ENCODE measurements at places on chromosomes 2 and 18.

GRCh38 chr18:27188309-27188708, 3.2 kb upstream of the CHST9 start:
- DNase-seq, result no peak

DNA sequence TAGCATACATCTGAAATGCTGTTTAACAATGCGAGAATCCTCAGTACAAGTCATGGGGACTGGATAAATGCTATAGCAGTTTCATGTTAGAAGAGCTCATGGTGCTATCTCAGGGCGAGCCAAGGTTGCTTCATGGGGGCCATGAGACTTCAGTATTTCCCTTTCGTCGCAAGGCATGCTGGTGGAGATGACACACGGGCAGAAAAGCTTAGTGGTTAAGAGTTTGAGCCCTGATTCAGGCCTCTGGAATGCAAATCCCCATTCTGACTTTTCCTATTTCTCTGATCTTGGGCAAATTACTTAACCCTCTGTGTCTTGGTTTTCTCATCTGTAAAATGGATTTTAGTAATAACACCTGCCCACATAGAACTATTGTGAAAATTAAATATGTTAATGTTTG, 57.4 kb upstream of the EPHA4 start:
- DNase-seq, result peak; percentile 81

GRCh38 chr2:71700658-71701397, 247.5 kb downstream of the DYSF start:
- DNase-seq, result peak; percentile 65

GRCh38 chr2:8583400-8584173, 98.3 kb upstream of the ID2 start:
- DNase-seq, result peak; percentile 90

GRCh38 chr2:76867854-76868253, 654.3 kb downstream of the LRRTM4 start:
- peak; percentile 42 for DNase-seq

GRCh38 chr2:134513465-134513804, 205.4 kb downstream of the TMEM163 start:
- DNase-seq, result no peak

DNA sequence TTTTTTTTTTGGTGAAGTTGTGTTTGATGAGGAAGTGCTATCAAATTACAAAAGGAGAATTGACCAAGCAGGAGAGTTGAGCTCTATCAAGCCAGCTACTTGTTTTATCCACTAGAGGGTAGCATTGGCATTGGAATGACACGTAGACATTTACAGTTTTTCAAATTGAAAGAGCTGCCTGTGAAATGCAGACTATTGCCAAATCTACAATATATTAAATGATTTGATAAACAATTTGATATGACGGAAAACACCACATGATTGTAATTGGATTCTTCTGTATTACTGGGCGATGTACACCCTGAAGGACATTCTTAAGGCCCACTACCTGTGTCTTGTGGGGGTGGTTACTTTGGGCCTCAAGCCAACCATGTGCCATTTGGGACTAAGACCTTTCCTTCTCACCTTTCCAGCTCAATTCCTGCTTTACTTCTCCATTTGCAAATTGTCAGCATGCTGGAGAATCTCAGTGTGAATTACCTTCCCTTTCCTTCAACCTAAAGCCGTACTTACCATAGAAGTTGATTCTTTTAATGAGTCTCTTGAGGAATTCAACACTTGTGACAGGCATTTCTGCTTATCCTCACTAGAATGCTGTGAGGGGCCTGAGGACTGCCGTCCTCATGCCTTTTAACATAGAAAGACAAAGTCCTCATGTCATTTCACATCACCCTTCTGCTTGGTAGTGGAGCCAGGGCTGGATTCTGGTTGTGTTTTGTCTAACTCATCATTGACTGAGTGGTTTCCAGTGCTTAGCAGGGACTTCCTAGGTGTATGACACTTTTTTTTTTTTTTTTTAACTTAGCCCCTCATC, 134.8 kb upstream of the THUMPD2 start:
- DNase-seq, result peak; percentile 84

GRCh38 chr2:47083886-47084687, 71.0 kb downstream of the STPG4 start:
- DNase-seq, result no peak

DNA sequence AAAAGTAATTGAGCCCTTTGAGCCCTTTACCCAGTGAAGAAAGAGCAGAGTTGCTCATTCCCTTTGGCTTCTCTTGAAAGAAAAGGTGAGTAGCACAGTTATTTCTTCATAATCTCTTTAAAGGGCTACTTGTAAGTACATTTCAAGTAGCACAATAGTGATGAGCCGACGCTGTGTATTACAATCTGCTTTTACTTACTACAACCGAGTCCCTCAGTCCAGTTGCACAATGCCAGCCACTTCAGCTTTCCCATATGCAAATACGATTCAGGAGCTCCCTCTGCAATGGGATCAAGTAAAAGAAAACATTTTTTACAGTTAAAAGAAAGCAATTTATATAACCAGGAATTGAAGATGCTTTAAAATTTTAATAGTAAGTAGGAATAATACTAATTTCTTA, 868.5 kb downstream of the RNF144A start:
- no peak for DNase-seq

DNA sequence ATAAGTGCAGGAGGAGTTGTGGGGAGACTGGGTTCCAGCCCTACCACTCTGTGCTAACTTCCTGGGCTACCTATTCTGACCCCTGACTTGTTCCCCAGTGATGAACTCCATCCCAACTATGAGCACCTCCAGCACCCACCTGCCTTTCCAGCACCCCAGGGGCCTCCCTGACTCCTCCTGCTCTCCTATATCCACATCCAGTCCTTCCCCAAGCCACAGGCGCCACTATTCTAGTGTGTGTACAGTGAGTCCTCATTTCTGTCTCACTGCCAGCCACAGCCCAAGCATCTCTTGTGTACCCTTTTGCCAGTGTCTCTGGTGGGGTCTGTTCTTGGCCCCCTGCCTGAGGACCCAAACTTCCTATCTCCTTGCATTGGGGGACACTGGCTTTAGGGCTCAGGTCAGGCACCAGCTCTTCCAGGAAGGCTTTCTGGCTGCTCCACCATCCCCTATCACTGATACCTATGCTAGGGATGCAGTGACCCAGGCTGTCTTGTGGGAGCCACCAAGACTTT, 145.2 kb downstream of the INHBB start:
- DNase-seq, result no peak

DNA sequence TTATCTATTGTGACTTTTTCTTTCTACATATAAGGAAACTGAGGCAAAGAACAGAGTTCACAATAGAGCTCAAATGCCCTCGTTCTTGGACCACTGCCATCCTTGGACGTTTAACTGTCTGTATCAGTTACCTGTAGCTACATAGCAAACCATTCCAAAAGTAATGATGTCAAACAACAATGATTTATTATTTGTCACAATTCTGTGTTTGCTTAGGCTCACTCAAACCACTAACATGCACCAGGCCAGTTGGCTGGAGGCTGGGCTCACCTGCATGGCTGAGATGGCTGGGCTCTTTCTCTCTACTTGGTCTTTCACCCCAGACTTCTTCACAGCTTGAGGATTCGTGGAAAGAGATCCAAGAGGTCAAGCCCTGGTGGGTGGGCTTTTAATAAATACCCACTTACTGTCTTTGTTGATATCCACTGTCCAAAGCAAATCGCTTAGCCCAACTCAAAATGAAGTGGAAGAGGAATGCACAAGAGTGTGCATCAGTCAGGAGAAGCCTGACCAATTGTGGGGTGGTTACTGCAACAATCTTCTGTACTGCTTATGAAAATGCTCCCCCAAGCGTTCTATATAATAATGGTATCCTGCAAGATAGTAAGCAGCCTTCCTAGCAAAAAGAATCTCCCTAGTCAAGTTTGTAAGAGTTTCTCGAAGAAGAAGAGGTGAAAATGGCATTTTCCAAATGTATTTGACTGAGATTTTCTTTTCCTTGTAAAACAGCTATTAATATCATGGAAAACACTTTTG, 163.5 kb upstream of the NT5C1B start:
- DNase-seq, result no peak

- DNase-seq, result no peak
Observed at GRCh38 chr2:182496596-182496995, 69.8 kb upstream of the PDE1A start.

DNA sequence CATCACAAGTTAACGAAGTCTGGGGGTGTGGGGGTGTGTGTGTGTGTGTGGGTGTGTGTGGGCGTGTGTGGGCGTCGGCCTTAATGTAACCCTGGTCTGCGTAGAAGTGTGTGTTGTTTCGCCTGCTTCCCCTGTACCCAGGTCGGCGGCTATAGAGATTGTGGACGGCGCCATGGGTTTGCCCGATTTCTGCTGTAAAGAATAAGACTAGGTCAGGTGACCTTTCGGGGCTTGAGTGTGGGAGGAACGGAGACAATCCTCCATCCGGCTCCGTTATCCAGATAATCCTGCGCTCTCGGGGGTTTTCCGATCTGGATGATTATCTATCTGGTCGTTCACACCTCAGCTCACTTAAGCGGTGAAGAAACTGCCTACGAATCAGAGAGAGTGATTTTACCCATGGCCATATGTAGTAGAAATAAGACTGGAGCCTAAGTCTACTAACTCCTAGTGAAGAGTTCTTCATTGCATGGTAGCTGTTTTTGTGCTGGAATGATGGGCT, 543 bp downstream of the HADHB start:
- DNase-seq, result no peak

DNA sequence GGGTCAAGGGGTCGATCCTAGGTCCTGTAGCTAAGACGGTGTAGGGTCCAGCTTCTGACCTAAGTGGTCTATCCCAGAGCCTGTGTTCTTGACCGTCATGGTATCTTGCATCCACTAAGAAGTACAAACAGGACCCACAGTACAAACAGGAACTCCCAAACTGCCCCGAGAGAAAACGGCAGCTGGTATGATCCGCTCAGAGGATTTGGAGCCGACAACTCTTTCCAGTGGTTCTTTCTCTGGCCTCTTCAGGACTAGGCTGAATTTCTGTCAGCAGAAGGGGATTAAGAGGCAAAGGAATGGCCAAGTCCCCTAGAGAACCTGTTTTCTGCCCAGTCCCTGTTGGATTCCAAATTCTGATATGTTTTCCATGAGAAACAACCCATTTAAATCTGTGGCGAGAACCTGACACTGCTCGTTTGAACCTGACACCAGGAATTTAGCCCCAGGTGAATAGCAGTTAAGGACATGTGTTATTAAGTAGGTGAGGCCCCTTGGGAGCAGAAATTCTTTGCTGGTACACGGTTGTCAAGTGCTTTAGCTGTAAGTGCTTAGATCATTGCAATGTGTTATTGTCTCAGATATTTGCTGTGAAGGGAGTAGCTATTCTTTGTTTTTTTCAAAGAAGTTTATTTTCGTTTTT, 50.5 kb upstream of the TXNDC2 start:
- no peak for DNase-seq

- no peak for DNase-seq
Observed at GRCh38 chr18:11066038-11066437, 83.3 kb downstream of the PIEZO2 start.

DNA sequence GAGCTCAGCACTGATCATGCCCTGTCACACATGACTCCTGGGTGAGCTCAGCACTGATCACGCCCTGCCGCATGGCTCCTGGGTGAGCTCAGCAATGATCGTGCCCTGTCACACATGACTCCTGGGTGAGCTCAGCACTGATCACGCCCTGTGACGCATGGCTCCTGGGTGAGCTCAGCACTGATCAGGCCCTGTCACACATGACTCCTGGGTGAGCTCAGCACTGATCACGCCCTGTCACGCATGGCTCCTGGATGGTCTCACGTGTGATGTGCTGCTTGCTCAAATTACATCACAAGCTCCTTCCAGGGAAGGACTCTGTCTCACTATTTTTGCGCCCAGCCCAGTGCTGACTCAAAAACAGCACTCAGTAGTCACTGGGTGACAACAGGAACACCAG, 258.0 kb downstream of the HDAC4 start:
- no peak for DNase-seq

GRCh38 chr2:119723784-119724467, 35.8 kb upstream of the PTPN4 start:
- peak; percentile 85 for DNase-seq

DNA sequence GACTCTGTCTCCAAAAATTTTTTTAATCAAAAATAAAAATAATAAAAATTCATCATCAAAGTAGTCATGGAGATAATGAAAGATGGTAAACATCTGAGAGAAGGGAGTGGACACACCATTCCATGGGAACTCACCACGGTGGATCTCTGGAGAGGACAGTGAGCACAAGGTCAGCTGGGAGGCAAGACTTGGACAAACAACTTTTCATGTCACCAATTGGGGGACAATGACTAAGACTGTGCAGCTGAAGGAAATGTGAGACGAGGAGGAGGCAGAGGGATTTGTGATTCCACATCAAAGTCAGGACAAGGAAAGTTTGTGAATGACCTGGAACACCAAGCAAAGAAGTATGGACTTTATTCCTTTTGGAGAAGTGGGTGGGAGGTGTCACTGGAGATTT, 121.0 kb upstream of the SH3BP4 start:
- DNase-seq, result no peak

DNA sequence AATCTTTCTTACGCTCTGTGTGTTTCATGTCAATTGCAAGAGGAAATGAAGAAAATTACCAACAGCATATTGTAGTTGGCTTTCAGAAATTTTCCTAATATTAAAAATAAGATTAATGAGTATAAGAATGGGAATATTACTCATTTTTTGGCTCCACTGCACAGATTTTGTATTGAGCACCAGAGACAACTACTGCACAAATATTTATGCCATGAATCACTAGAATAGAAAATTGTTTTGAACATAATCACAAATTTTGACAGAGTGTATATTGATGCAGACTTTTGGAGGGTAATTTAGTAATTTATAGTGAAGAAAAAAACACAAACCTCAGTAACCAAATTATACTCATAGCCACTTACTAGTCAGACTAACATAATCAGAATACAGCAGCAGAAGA, 118.3 kb downstream of the DOK6 start:
- DNase-seq, result no peak

DNA sequence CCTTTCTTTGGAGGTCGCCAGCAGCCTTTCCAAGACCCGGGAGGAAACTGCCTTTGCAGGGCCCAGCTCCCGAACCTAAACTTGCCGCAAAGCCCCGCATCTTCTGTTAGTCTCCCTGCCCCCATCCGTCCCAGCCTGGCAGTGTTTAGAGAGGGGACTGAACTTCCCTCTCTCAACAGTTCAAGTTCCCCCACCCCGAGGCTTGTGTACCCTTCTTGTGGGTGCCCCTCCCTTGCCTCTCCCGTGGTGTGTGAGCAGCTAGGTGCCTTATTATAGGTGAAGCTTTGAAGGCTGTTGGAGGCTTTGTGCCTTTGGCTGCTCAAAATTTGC, 1.4 kb downstream of the LBH start:
- DNase-seq, result no peak

DNA sequence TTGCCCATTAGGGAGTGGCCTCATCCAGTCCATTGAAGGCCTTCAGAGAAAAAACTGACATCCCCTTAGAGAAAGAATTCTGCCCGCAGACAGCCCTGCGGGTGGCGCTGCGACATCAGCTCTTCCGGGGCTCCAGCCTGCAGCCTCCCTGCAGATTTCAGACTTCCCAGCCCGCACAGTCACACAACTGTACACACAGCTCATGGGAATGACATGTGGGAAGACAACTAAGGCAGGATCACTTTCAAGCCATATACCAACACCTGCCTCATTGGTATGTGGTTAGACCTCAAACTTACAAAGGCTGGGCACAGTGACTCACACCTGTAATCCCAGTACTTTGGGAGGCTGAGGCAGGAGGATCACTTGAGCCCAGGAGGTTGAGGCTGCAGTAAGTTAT, 24.8 kb upstream of the TUBB6 start:
- peak; percentile 40 for DNase-seq
